Stimulated activated CD8-positive, alpha-beta memory T cell treated with anti-CD3 and anti-CD28 coated beads, Interleukin-4, amount 100 ng/mL, for 4 hours (primary cell): ENCODE measurements at places on chromosomes 5 and 9.

DNA sequence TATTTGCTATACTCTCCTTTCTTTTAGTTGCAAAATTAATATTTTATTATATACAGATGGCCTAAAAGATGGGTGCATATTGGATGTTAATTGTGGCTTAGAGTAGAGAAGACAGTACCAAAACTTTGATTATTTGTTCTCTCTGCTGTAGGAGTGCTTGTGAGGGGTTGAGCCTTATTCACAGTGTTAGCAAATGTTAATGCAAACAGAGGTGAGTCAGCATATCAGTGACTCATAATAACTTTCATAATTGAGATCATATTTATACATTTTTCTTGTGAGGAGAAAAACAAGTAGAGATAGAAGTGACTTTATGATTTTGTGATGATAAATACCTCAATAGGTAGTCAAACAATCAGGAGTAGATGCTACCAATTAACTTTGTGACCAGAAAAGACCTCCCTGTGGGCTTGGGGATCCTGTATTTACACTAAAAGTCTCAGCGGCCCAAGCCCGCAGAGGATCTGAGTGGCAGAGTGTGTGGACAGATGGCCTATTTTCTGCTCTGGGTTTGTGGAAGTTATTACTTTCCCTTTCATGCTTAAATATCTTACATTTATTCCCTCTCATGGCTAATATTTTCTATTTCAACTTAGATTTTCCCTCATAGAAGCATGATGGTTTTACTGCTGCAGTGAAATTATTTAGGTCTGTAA, 226.5 kb downstream of the TAF11L14 start:
- no peak for DNase-seq

GRCh38 chr9:26975728-26976707, 19.8 kb downstream of the IFT74 start:
- no peak for DNase-seq

- DNase-seq, result no peak
These were observed 182.7 kb downstream of the NR3C1 start for GRCh38 chr5:143220748-143221251.

DNA sequence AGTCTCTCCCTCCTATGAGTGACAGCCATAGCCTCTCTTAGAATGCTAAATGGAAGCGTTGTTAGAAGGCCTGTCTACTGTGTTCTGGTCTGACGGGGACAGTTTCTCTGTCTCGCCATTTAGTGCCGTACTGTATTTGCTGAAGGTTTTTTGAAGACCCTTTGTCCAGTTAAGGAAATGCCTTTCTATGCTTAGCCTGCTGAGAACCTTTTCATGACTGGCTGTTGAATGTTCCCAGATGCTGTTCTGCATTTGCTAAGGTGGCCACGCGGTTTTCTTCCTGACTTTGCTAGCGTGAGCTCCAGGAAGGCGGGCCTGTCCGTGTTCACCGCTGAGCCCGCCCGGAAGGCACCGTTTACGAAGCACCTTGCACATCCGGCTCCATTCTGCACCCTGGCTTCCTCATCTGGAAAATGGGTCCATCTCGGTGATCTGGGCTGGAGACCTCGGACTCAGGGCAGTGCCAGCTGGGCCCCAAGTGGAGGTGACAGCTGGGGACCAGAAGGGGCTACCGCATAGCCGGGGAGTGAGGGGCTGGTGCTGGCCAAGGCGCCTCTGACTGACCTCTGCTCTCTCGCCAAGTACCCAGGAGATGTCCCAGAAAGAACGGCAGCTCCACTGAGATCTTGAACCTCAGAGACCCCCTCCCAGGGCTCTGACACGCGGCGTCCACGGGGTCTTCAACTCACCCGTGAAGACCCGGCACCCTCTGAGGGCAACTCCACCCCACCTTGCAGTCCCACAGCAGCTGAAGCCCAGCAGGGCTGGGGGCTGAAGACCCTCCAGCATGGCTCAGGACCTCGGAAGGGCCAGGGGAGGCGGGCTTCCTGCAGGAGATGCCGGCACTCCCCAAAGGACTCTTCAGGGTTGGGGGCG, 52.5 kb upstream of the NKD2 start:
- DNase-seq, result no peak

DNA sequence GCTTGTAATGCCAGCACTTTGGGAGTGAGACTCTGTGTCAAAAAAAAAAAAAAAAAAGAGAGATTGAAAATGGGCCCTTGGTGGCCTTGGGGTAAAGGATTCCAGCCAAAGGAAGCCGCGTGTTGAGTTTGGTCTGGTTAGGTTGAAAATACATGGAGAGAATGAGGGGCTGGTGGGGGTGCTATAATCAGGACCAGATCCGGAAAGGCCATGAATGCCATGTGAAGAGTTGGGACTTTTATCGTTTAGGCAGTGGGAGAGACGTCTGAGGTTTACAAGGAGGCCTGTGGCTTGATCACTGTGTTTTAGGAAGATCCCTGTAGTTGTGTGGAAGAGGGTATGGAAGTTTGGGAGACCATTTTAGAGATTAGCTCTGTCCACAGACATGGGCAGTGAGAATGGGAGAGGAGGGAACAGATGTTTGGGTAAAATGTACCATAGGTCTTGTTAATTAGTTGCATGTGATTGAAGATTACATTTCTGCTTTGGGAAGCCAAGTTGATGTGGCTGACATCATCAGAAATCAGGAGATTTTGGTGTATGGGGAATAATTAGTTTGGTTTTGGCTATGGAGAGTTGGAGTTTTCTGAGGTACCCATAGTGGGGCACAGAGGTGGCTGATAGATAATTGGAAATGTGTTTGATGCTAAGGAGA, 3.5 kb downstream of the MSANTD3 start:
- no peak for DNase-seq

GRCh38 chr5:151864061-151864748, 60.4 kb downstream of the GLRA1 start:
- DNase-seq, result no peak

- no peak for DNase-seq
These were observed 245.8 kb downstream of the TLE4 start for GRCh38 chr9:79817438-79818004.

- no peak for DNase-seq
These were observed 839 bp downstream of the MED27 start for GRCh38 chr9:132078699-132079356.

- no peak for DNase-seq
These were observed 822 bp upstream of the TNIP1 start for GRCh38 chr5:151081431-151082281.

- peak; percentile 30 for DNase-seq
These were observed 70.6 kb downstream of the RXRA start for GRCh38 chr9:134396825-134397224.

DNA sequence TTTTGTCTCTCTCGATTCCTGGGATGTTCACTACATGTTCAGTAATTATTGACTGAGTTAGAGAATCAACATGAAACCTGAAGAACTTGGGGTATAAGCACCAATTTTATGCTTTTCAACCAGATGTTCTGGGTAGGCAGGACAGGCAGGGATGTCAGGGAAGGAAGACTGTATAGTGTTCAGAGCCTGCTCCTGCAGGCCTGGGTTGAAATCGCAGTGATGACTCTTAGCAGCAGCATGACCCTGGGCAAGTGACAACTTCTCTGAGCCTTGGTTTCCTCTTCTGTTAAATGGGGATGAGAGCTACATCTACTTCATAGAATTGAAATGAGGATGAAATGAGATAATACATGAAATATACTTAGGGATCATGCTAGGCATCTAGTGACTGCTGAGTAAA, 29.7 kb upstream of the PANK3 start:
- DNase-seq, result no peak

DNA sequence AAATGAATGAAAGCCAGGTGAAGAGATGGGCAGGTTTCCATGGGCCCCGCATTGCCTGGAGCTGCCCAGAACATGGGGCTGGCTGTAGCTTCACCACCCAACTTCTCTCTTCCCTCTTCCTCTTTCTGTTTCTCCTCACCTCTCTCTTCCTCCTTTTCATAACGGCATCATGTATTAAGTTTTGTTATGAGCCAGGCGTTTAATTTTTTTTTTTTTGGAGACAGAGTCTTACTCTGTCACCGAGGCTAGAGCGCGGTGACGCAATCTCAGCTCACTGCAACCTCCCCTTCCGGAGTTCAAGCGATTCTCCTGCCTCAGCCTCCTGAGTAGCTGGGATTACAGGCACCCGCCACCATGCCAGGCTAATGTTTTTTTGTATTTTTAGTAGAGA, 13.0 kb upstream of the SPINK4 start:
- no peak for DNase-seq

GRCh38 chr9:137030006-137030405, 1.9 kb downstream of the FUT7 start:
- DNase-seq, result no peak

- DNase-seq, result no peak
These were observed 41.9 kb downstream of the CD180 start for GRCh38 chr5:67154556-67155206.

DNA sequence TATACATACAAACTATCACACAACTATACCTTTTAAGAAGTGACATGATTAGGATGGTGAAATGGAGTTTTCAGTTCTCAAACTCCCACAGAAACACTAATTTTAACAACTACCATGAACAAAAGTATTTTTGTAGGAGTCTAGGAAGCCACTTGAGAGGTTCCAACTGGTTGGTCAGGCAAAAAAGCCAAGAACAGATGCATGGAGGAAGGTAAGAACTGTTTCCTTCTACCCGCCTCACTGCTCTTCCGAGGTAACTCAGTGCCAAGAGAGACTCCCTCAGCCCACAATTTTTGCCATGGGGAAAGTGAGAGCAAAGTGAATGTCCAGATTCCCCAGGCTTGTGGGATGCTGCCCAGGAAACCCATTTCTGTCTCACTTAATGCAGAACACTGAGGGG, 15.7 kb downstream of the BTNL8 start:
- DNase-seq, result no peak

DNA sequence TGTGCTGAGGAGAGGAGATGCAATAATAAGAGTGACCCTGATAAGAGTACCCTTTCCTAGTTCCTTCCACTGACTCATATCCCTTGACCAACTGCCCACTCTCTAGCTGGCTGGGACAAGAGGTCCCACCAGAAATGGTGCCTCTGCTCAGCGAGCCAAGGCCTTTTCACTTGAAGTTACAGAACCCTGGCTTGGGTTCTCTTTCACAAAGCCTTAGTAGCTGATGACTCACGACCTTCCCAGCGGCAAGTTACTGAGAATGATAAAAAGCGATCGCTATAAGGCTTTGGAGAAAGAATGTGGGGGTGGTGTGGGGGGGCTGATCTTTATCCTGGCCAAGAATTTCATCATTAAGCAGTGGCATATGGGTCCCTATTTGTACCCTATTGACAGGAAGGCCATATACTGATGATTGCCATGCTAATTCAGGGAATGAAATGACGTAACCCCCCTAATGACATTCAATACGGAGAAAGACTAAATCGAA, 90.3 kb downstream of the FBXO38 start:
- no peak for DNase-seq

- no peak for DNase-seq
These were observed 87.9 kb downstream of the CEMIP2 start for GRCh38 chr9:71680189-71680980.

- DNase-seq, result no peak
These were observed 28.9 kb upstream of the PDCD1LG2 start for GRCh38 chr9:5481322-5482040.

GRCh38 chr9:16884373-16884772, 13.9 kb upstream of the BNC2 start:
- no peak for DNase-seq

DNA sequence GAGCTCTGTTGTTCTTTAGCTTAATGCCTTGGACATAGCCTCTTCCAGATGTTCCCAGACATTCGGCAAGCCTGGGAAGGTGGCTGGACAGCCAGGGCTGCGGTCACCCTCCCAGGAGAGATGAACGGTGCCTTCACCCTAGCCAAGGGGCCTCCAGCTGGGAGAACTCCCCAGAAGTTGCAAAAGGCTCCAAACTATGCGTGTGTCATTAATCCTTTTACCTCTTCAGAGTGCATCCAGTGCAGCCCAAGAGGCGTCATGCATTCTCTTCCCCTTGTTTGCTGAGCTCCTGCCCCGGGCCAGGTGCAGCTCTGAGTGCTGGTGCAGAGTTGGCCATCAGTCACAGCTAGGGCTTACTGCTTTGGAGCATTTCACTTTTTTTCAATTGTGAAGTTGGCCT, 22.8 kb downstream of the HMCN2 start:
- DNase-seq, result no peak
